ENCODE measurements at places on chromosomes 2 and 18.

GRCh38 chr18:24797981-24798380 is 337.5 kb downstream of the HRH4 start:
- no peak for DNase-seq

- DNase-seq, result no peak
Measured at GRCh38 chr2:47012866-47013265, 97.3 kb upstream of the MCFD2 start.

GRCh38 chr2:219621935-219622334 is 5.5 kb upstream of the SLC4A3 start:
- DNase-seq, result no peak

DNA sequence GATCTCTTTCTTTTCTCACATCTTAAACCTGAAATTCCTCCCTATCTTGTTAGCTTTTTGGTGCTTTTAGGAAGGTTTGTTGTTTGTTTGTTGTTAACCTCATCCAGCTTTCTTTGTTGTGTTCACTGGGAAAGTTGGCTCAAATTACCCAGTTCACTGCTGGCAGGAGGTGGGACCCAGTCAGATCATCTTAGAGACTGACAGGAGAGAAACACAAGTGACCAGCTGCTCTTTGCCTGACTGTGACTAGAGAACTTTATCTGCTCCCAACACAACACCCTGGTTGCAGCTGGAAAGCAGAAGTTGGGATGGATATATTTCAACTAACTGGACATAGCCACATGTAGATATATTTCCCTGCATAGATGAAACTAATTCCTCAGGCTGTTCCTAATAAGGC is 10.0 kb downstream of the MAPK4 start:
- DNase-seq, result no peak

DNA sequence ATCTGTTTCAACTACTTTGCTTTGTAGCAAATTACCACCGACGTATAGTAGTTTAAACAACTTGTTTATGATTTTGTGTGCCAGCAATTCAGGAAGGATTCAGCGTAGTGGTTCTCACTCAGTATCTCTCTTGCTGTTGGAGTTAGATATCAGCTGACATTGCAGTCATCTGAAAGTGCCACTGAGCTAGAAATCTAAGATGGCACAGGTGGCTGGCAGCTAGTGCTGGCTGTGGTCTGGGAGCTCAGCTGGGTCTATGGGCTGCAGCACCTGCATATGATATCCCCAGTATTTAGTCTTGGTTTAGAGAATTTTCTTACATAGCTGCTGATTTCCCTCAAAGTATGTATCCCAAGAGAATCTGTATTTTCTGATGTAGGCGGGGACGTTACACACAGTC is 235.6 kb downstream of the SCG2 start:
- no peak for DNase-seq

DNA sequence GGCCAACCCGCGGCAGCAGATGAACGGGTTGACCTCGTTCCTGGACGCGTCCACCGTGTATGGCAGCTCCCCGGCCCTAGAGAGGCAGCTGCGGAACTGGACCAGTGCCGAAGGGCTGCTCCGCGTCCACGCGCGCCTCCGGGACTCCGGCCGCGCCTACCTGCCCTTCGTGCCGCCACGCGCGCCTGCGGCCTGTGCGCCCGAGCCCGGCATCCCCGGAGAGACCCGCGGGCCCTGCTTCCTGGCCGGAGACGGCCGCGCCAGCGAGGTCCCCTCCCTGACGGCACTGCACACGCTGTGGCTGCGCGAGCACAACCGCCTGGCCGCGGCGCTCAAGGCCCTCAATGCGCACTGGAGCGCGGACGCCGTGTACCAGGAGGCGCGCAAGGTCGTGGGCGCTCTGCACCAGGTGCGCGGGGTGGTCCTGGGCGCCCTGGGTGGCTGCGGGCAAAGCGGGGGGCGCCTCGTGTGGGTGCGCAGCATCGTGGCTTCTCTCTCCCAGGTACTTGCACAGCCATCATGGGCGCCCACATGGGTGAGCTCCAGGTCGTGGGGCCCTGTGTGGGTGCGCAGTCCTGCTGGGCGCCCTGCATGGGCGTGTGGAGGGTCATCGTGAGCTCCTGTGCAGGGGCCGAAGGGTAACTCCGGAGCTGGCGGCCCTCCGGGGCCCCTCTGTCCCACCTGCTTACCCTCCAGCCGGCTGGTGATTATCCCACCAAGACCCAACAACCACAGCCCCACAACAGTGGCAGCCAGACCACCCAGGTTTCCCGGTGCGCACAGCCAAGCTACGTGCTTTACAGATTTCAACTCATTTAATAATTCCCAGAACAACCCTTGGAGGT is 64.2 kb downstream of the TPO start:
- DNase-seq, result no peak

DNA sequence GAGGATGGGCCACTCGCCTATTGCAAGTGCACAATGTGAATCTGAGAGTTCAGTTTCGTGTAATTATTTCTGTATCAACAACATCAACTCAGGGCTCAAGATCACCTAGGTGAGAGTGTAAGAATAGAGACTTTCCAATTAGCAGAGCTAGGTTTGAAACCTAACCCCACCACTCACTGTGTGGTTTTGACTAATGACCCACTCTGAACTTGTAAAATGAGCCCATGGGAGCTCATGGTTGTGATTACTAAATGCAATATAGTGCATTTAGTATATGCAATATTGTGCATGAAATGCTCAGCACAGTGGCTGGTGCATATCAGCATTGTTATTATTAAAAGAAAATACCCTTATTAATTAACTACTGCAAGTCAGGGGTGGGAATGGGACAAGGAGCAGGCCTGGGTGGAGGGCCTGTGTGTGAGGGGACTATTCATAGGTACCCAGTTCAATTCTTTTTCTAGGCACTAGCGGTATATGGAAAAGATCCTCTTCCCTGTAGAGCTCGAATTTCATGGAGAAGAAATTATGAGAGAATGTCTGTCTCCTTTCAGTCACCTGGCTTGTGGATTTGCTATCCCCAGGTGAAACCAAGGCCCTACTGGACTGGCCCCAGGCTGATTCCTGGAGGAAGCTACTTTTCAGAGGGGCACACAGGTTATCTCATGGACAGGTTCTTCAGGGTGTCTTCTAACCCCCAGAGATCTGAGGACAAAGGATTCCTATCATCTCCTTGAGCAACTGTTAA is 169.5 kb downstream of the GFPT1 start:
- DNase-seq, result peak; percentile 12

GRCh38 chr18:74511823-74512222 is 15.7 kb downstream of the CNDP2 start:
- no peak for DNase-seq

GRCh38 chr2:74321737-74322136 is 21.5 kb downstream of the SLC4A5 start:
- DNase-seq, result no peak

GRCh38 chr2:167732326-167732725 is 515.1 kb downstream of the STK39 start:
- no peak for DNase-seq

DNA sequence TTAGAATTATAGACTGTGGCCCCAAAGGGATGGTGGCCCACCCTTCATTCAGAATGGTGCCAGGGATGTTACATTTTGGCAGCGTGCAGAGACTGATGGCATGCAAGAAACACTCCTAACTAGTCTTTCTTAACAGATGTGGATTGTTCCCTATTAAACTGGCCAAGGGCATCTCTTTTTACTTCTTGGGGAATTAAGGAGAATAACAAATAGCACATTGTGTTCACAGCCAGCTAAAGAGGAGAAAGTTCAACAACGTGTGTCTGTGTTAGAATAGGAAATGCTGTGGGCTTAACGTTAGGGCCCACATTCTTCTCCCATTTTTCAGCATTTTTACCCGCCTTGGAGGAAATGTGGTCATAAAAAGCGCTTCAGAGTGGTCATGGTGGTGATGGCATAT is 404.8 kb downstream of the CDH2 start:
- no peak for DNase-seq

GRCh38 chr2:104856973-104857261 is 3.0 kb downstream of the POU3F3 start:
- DNase-seq, result peak; percentile 69

GRCh38 chr18:292271-292670 is 24.4 kb upstream of the THOC1 start:
- no peak for DNase-seq

GRCh38 chr2:130726614-130727180 is 2.2 kb upstream of the GPR148 start:
- DNase-seq, result no peak

DNA sequence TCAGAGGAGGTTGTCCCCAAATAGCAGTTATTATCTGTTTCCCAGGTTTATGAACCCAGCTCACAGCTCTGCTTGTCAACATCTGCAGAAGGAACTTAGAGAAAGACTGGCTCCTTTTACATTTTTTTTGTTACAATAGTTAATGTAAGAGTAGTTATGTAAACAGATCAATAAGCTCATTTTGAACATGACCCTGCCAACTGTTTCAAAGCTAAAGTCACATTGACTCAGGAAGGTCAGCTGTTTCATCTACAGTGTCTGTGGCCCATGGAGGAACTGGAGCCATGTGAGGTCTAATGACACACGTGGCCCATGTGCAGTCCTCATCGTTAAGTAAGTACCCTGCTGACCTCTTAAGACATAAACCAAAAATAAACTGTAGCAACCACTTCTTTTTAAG is 97.1 kb downstream of the SH3RF3 start:
- no peak for DNase-seq

GRCh38 chr18:46559946-46560670 is 96.9 kb downstream of the LOXHD1 start:
- no peak for DNase-seq
